ENCODE measurements at places on chromosomes 13 and 19.
A peak's percentile ranks its signal among the peaks of the same experiment; 100 is the strongest.

GRCh38 chr19:4482721-4483364 is 10.7 kb downstream of the HDGFL2 start:
- no peak for DNase-seq

GRCh38 chr19:2016041-2016807 is 710 bp upstream of the BTBD2 start:
- peak; percentile 39 for DNase-seq

DNA sequence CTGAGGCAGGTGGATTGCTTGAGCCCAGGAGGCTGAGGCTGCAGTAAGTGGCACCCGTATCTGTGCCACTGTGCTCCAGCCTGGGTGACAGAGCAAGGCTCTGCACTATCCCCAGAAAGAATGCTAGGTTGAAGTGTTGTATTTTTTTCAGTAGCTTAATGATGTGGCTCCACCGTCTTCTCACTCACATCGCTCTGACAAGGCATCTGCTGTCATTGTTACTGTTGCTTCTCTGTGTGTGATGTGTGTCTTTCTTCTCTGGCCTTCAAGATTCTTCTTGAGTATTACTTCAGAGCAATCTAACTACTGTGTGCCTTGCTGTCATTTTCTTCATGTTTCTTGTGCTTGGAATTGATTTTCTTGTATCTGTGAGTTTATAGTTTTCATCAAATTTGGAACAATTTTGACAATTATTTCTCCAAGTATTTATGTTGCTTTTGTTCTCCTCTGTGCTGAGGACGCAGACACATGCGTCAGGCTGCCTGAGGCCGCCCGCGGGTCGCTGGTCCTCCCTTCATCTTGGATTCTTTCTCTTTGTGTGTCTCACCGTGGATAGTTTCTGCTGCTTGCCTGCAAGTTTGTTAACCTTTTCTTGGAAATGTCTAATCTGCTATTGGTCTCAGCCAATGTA is 10.8 kb downstream of the ADPRHL1 start:
- no peak for DNase-seq

DNA sequence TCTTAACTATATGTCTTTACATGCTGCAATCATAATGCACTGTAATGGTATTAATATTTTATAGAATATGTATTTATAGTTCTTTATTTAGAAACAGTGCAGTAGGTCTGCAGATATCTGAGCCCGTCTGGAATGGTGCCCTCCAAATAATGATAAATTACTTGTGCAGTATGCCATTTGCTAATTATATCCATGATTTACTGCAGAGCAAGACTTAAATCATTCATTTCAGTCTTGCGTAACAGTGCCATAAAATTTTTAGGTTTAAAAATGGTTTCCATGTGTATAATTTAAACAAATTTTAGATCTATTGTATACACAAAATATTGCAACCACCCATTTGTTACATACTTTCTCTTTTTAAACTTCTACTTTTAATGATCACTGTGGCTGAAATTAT is 175.1 kb downstream of the ZNF536 start:
- no peak for DNase-seq

DNA sequence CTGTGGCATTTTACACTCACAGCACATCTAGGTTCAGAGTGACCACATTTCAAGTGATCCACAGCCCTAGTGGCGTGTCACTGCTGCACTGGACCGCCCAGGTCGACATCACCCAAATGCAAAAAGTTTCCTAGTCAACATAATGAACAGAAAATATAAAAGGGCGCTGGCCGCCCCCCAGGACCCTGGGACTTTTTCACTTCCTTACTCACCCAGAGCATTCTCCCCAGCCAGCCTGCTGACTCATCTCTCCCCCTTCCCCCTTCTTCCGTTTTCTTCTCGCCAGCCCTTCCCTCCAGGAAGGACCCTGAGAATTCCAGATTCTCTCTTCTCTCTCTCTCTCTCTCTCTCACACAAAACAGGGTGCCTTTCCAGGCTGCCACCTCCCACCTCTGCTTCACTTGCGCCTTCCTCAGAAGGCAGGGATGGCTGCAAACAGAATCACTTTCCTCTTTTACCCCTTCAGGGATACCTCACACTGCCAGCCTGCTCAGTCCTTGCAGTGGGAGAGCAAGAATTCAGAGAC is 21.0 kb upstream of the GRWD1 start:
- DNase-seq, result no peak

GRCh38 chr19:17052439-17052838 is 22.8 kb downstream of the HAUS8 start:
- DNase-seq, result no peak

GRCh38 chr13:28658539-28658795 is 463 bp upstream of the POMP start:
- DNase-seq, result no peak

GRCh38 chr19:51367255-51367564 is 1.0 kb upstream of the ETFB start:
- DNase-seq, result no peak

GRCh38 chr13:44352671-44353070 is 21.0 kb upstream of the SERP2 start:
- DNase-seq, result no peak

DNA sequence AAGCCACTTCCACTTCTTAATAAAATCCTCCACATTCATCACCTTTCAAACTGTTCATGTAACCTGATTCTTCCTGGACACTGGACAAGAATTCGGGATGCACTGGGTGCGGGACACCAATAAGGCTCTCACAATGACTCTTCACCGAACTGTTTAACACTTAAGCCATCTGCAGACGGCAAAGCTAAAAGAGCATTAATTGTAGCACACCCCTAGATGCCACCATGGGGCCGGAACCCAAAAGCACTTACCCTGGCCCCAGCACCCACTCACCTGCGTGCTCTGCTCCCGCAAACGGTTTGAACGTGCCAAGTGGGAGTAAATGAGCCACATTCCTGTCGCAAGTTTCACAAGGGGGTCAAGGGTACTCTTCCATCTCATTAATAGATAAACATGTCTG is 254.3 kb upstream of the PRR20A start:
- DNase-seq, result no peak

DNA sequence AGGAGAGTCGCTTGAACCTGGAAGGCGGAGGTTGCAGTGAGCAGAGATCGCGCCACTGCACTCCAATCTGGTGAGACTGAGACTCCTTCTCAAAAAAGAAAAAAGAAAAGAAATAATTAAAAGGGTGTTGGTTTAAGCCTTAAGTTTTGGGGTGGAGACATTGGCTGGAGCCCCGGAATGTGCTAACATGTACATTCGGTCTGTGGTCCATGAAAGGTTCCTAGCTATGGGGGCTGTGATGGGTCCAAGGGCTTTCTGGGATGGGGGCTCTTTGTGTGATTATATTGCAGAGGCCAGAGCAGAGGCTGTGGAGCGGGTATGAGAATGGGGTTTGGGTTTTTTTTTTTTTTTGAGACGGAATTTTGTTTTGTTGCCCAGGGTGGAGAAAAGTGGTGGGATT is 14.4 kb downstream of the NFKBID start:
- no peak for DNase-seq

DNA sequence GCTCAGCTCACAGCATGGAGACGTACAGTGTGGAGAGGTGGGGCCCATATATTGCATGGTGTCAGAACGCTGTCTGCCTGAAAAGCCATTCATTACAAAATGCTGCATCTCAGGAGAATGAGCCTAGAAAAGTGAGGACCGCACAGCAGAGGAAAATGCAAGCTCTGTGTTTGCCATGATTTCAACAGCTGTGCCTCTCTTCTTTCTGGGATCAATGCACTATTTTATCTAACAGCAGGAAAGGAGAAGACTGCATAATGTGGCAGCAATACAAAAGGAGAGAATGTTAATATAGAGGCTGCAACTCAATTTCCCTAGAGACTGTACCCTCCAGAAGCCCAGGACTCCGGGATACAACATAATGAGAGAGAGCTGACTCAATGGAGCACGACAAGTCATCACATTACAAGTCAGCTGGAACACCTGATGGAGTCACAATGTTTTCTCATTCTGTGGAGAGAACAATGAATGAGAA is 368.0 kb downstream of the FGF14 start:
- no peak for DNase-seq

DNA sequence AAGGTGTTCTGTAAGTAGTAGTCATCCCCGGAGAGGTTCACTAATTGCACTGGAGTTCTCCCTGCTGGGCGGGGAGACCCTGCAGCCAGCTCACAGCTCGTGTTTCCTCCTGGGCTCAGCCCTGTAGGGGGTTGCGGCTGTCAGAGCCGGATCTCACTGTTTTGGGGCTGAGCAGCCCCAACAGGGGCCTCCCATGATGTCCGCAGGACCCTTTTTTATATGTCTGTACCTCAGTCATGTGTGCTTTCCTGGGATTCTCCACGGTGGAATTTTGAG is 130.2 kb upstream of the MCF2L start:
- DNase-seq, result no peak

- DNase-seq, result no peak
Measured at GRCh38 chr13:67769987-67770341, 539.8 kb upstream of the PCDH9 start.

- DNase-seq, result no peak
Measured at GRCh38 chr13:75784003-75784402, 147.9 kb downstream of the LMO7 start.

- no peak for DNase-seq
Measured at GRCh38 chr13:107809125-107809524, 406.2 kb downstream of the LIG4 start.

- DNase-seq, result no peak
Measured at GRCh38 chr13:109348519-109349258, 437.7 kb downstream of the IRS2 start.

GRCh38 chr19:16714702-16715287 is 4.9 kb upstream of the NWD1 start:
- peak; percentile 35 for DNase-seq

GRCh38 chr19:29098863-29099481 is 114.0 kb downstream of the UQCRFS1 start:
- DNase-seq, result no peak

DNA sequence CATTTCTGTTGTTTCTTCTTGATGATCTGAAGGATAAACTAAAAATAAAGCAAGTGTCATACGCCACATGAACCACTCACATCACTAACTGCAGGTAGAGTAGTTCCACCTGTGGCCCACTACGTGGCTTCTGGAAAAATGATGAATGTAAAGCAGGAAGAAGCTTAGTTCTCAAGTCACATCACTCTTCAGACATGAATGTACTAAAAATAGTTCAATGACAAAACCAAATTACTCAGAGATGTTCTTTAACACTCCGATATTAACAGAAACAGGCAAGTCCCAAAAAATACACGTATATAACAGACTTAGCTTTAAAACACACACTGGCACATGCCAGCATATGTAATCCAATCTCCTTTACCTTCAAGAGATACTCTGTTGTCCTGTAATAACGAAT is 21.6 kb downstream of the RAB20 start:
- DNase-seq, result no peak

GRCh38 chr19:43395561-43395960 is 19.1 kb upstream of the TEX101 start:
- no peak for DNase-seq

DNA sequence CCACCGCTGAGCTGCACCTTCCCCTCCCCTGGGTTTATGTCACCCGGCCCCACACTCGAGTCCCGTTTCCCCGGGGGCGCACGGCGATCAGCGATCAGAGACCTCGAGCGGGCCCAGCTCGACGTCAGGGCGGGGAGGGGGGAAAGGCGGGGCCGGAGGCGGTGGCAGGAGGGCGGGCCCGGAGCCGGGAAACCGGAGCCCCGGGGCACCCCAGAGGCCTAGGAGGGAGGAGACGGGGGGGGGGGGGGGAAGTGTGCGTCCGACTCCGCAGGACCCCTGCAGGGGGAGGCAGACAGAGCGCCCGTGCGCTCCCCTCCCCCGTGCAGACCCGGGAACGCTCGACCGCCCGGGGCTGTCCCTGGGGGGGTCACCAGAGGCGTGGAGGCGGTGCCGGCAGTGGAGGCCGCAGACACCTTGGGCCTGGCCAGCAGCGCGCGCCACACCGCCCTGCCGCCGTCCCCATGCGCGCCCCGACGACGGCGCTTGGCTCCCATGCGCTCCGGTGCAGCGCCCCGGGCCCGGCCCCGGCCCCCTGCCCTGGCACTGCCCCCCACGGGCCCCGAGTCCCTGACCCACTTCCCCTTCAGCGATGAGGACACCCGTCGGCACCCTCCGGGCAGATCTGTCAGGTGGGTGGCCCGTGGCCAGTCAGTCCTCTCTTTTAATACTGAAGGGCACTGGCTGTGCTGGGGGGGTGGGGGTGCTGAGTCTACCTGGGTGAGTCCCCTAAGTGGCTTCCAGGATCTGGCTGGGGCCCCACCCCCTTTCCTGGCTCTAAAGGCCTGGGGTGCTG is 11.8 kb downstream of the PDE4A start:
- no peak for DNase-seq

DNA sequence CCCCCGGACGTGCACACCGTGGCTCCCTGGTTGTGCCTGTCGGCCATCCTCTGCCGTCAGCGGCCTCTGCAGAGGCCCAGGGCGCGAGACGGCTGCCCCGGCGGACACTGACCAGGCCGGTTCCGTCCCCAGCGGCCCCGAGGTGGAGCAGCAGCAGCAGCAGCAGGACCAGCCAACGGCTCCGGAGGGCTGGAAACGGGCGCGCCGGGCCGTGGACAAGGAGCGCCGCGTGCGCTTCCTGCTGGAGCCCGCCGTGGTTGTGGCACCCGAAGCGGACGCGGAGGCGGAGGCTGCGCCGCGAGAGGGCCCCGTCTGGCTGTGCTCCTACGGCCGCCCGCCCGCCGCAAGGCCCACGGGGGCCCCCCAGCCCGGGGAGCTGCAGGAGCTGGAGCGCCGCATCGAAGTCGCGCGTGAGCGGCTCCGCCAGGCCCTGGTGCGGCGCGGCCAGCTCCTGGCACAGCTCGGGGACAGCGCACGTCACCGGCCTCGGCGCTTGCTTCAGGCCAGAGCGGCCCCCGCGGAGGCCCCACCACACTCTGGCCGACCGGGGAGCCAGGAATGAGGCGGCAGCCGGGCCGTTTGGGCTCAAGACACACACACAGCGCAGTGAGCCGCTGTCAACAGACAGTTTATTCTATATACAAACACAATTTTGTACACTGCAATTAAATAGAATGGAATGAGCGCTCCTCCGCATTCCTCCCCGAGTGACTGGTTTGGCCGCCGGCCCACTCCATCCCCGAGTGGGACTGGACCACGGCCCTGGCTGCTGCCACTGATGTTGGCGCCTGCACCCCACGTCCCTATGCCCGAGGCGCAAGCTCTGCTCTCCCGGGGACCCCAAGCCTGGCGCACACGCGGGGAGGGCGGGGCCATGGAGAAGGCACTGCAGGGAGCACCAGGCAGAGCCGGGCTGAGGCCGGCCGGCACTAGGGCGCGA is 9.1 kb downstream of the GRIN3B start:
- no peak for DNase-seq

- DNase-seq, result no peak
Measured at GRCh38 chr13:43848001-43848649, 31.4 kb downstream of the CCDC122 start.

DNA sequence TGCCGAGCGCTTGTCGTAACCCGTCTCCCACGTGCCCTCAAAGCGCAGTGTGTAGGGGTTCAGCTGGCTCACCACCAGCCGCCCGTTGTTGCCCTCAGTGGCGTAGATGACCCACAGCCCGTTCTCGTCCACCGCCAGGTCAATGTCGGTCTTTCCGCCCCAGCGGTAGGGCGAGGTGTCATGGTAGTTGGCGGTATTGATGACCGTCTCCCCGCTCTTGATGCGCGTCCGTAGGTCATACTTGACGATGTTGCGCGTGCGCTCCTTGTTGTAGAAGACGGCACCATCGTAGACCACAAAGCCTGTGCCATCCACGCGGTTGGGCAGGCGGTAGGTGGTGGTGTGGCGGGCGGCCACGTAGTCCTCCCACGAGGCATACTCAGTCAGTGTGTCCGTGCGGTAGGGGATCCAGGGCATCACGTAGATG is 26.5 kb upstream of the ASF1B start:
- DNase-seq, result no peak

- DNase-seq, result no peak
Measured at GRCh38 chr19:12974301-12975220, 5.2 kb downstream of the DAND5 start.

Measured in activated naive CD8-positive, alpha-beta T cell treated with anti-CD3 and anti-CD28 coated beads for 36 hours (primary cell).